Mucosa of gallbladder (tissue), 1 donor: ENCODE measurements at places on chromosomes 6 and 20.
A peak's percentile ranks its signal among the peaks of the same experiment; 100 is the strongest.

- no peak for DNase-seq
Observed at GRCh38 chr20:50672400-50673145, 18.8 kb downstream of the RIPOR3 start.

- DNase-seq, result no peak
Observed at GRCh38 chr6:144781836-144782235, 496.7 kb downstream of the UTRN start.

DNA sequence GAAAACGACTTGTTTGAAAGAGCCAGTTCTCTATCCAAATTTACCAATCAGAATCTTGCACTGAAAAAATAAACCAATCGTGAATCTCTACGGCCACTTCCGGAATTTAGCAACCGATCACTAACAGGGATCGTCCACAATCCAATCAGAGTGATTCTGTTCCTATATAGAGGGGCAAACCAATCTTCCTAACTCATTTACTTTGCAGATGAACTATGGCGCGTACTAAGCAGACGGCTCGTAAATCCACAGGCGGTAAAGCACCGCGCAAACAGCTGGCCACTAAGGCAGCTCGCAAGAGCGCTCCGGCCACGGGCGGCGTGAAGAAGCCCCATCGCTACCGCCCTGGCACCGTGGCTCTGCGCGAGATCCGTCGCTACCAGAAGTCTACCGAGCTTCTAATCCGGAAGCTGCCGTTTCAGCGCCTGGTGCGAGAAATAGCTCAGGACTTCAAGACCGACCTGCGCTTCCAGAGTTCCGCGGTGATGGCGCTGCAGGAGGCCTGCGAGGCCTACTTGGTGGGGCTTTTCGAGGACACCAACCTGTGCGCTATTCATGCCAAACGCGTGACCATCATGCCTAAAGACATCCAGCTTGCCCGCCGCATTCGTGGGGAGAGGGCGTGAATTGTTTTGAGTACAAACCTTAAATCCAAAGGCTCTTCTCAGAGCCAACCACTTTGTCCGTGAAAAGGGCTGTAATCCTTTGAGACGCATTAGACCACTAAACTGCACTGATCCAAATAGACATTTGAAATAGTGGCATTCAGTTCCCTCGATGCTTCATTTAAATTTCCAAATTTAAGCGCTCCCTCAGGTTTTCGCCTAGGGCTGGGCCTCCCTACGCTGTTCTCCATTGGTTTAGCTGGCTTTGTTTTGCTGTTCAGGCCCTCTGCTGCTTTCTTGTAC lies 138.0 kb downstream of the HFE start:
- peak; percentile 61 for DNase-seq

DNA sequence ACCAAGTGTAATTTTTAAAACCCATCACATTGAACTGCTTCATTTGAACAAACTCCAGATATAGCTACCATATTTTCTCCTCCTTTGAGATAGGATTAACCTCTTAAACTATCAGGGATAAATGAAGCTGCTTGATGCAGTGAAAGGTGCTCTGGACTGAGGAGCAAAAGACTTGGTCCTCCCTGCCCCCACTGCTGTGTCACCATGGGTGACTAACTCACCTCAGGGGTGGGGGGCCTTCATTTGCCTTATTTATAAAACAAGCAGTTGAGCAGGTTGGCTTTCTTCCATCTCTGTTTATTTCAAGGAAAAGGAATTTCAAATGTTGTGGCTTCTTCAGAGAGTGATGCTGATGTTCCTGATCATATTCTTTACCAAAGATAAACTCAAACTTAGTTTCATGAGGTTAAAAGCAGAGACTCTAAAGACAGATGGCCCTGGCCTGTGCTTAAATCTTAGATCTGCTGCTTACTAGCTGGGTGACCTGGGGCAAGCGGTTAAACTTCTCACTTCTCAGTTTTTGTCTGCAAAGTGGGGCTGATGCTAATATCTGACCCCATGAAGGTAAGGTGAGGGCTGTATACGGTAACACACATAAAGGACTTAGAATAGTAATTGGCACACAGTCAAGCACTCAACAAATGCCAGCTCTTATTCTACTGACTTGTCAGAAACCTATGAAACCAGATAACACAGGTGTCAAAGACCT lies 50.5 kb downstream of the FHL5 start:
- DNase-seq, result no peak

- DNase-seq, result no peak
Observed at GRCh38 chr6:2355150-2355549, 109.7 kb upstream of the GMDS start.

GRCh38 chr6:113819169-113819830 lies 37.8 kb upstream of the MARCKS start:
- DNase-seq, result peak; percentile 52

DNA sequence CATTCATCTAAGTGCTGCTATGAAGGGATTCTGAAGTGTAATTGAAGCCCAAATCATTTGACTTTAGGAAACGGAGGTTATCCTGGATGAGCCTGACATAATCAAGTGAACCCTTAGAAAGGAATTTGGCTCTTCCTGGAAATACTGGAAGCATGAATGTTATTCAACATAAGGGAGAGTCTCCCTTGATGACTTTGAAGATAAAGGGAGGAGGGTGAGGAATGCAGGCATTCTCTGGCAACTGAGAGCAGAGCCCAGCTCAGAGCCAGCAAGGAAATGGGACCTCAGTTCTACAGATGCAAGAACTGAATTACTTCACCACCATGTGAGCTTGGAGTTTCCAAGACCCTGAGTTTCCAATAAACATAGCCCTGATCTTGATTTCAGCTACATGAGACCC lies 168.2 kb downstream of the DLL1 start:
- no peak for DNase-seq

GRCh38 chr6:44712353-44713111 lies 325.0 kb downstream of the CDC5L start:
- no peak for DNase-seq

DNA sequence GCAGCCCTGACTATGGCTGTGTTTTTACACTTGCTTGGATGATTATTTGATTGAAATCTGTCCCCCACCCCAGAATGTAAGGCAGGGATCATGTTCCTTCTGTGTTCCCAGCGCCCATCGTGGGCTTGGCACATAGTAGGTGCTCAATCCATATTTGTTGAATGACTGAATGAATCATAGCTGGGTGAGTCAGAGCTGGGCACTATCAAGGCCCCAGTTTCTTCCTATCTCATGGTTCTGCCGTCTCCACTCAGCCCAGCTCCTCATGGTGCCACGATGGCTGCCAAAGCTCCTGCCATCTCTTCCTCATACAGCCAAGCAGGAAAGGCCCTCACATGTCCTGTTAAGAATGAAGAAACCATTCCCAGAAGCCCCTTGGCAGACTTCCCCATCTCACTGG lies 29.0 kb downstream of the CEBPB start:
- no peak for DNase-seq

DNA sequence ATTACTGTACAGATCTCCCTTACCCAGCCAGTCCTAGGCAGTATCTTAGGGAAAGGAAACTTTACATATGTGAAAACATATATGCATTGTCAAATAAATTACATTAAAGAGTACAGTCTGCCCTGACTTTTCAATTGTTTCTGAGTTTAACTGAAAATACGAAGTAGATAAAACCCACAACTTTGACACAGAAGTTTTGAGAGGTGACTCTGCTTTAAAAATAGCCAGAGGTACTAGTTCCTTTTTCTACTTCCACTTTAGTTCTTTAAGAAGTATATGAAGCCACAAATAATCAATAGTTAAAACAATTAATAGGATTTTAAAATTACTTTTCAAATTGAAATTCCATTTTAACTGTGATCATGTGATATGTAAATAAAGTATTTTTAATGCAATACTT lies 62.9 kb downstream of the BMP5 start:
- DNase-seq, result no peak

- DNase-seq, result no peak
Observed at GRCh38 chr6:161348628-161348994, 74.8 kb upstream of the AGPAT4 start.

DNA sequence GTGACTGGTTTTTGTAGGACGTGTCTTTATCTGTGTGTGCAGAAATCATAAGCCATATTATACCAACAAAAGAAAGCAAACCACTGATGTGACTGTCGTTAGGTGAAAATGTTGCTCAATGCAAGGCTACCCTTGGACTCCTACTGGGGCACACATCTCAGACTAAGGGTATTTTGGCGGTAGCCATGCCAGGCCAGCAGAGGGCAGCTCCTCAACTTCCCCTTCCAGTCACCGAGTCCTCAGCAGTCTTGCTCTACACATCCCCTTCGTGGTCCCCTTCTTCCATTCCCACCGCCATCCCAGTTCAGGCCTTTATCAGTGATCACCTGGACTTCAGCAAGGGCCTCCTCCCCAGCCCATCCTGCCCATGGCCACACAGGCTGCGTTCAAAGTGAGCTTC lies 113.7 kb upstream of the GGTLC1 start:
- DNase-seq, result no peak
